Mesenteric fat pad (tissue), 1 donor: ENCODE measurements at places on chromosomes 5 and 9. TPM values are rescaled to one million over a fixed set of nuclear protein-coding genes. Genes with fewer than 3 reads are reported as not detected.

The PCDHGB7 gene
- total RNA-seq: 8.1 TPM

The PDLIM4 gene
- 23.1 TPM for total RNA-seq

The TESK1 gene
- total RNA-seq: 94.4 TPM

The UNC5A gene
- 0.29 TPM for total RNA-seq

The OGN gene
- 9.4 TPM for total RNA-seq

The FOXD4L3 gene
- not detected for total RNA-seq

The PTCD2 gene
- total RNA-seq: 7.6 TPM

The FYB1 gene
- total RNA-seq: 27.8 TPM

The ADAMTS6 gene
- total RNA-seq: 1.3 TPM

The DRD1 gene
- 1.1 TPM for total RNA-seq

The SV2C gene
- not detected for total RNA-seq

The SETX gene
- total RNA-seq: 53.4 TPM

The FAM153A gene
- total RNA-seq: 1.0 TPM

The CNTFR gene
- 116 TPM for total RNA-seq

The CCL27 gene
- not detected for total RNA-seq

The EDIL3 gene
- total RNA-seq: 3.7 TPM

The TEX10 gene
- total RNA-seq: 10.1 TPM

The AJM1 gene
- 1.00 TPM for total RNA-seq

The AGXT2 gene
- not detected for total RNA-seq

The BAG1 gene
- 131 TPM for total RNA-seq

The NMUR2 gene
- not detected for total RNA-seq

The CTXN3 gene
- not detected for total RNA-seq
